ENCODE measurements at places on chromosomes 2 and 18.

DNA sequence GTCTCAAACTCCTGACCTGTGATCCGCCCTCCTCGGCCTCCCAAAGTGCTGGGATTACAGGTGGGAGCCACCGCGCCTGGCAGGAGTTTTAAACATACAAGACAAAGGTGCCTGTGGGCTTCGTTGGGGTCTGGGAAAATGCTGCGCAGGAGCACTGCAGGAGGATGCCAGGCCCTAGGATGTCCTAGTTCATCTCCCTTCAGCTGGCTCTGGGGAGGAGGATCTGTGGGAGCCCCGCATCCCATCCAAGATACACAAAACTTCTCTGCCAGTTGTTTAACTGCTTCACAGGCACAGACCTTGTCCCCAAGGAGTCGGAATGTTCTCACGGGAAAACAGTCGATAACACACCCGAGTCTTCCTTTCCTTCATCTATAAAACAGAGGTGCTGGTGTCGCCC lies 89.1 kb downstream of the POLR1A start:
- no peak for DNase-seq

DNA sequence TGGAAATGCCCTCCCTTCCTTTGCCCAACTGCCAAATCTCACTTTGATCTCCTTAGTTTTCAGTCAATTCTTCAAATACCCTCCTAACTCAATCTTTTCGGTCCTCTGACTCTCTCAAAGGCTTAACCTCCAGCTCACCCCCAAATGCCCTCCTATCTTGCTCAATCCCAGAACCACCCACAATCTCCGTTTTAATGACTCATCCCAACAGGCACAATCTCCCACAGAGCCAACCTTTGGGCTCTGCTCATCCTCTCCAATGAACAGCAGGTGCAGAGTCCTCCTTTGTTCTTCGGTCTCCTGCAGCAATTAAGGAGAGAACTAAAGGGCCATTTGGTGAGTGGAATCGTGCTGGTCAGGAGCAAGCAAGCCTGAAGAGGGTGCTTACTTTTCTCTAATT lies 366.1 kb upstream of the CRIM1 start:
- DNase-seq = no peak

DNA sequence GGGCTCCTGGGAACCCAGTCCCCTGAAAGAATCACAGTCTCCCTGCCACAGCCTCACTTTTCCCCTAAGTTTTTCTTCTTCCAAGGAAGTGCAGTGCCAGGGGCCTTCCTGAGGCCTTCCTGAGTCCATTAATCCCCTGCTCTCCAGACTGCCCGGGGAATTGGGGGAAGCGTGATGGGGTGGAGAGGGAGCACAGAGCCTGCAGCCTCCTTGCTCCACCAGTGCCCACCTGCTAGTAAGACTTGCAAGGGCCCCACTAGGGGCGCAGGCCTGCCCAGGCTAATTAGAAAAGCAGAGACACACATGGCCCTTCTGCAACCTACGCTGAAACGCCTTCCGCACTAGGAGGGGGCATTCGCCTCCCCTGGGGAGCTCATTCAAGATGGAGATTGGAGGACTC lies 110.6 kb downstream of the MRO start:
- DNase-seq = no peak

DNA sequence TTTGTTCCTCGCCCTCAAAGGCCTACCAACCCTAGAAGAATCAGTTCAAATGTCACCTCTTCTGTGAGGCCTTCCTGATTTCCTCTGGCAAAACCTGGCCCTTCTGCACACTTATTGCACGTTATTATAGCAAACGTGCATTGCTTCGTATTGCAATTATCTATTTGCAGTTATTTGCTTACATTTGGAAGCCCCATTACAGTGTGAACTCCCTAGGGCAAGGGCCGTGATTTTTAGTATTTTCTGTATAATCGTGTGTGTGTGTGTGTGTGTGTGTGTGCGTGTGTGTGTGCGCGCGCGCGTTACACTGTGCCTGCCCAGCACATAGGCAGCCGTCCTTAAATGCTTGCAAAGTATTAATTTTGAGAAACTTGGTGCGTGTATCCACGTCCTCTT lies 460 bp upstream of the SEMA4F start:
- DNase-seq = no peak

DNA sequence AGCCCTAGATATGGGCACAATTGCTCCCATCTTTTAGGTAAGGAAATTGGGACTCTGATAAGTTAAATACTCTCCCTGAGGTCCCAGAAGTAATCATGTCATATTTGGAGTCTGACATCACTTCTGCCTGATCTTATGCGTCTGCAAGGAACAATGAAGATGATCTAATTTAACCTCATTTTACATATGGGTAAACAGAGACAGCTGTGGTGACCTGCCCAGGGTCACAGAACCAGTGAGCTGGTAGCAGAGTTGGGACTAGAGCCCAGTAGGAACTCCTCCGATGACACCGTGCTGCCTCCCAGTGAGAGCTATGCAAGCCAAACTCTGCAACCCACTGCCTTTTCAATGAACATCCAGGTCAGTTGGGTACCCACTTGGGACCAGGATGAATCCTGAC lies 17.8 kb downstream of the CTAGE1 start:
- no peak for DNase-seq

DNA sequence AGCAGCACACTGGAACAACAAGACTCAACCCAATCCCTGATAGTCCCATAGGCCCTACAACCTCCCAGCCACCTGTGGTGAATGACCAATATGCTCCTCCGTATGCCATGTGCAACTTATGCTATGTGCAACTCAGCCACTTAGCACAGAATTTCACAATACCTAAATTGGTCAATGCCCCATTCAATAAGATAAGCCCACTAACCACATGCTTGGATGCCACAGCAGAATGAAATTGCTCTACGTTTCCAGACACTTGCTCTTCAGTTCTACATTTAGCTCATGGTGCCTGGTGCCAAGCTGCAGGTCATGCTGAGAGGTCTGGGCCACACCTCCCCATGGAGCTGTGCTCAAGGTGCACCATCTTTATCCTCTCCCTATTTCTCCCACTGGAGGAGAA lies 159.8 kb downstream of the EN1 start:
- no peak for DNase-seq

DNA sequence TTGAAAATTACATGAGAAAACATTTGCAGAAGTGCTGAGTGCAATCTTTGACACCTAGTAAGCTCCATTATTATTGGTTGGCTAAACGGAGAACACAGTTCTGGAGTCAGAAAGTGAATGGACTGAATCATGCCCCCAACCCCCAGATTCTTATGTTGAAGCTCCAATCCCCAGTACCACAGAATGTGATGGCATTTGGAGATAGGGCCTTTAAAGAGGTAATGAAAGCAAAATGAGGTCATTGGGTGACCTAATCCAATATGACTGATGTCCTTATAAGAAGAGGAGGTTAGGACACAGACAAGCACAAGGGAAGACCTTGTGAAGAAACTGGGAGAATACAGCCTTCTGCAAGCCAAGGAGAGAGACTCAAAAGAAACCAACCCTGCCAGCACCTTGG lies 200.9 kb upstream of the EPAS1 start:
- no peak for DNase-seq

All from GM04503 (cell line).